ENCODE measurements at places on chromosomes 5 and 9.

DNA sequence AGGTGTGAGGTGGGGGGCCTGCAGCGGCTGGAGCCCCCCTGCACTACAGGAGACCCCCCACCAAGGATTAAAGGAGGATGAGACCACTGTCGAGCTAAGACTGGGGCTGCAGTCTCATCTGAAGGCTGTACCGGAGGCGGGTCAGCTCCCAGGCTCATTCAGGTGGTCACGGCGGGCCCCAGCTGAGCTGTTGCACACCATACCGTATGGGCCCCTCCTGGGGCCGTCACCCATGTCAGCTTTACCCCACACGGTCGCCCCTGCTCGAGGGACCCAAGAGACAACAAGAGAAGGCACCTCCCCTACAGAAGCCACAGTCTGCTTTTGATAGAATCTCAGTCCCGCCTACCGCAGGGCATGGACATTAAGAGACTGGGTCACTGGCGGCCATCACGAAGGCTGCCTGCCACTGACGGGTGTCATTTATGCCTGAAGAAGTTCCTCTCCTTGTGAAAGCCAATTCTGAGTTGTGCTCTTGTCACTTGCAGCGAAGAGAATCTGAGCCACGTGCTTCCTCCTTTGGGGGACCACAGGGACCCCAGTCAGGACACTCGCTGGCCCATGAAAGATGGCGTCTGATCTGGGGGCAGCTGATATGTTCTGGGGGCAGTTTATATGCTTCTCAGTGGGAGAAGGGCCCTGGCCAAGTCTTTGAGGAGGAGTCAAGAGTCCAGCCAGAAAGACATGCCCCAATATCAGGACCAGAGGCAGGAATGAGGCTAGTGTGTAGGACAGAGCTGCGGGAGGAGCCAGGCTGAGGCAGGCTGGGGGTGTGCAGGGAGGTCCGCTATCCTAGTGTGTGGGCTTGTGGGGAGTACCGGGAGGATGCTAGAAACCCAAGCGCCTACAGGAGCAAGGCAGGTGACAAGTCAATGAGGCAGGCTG is 102.4 kb downstream of the ZNF354C start:
- no peak for DNase-seq

GRCh38 chr5:174221436-174221835 is 175.9 kb downstream of the NSG2 start:
- no peak for DNase-seq

DNA sequence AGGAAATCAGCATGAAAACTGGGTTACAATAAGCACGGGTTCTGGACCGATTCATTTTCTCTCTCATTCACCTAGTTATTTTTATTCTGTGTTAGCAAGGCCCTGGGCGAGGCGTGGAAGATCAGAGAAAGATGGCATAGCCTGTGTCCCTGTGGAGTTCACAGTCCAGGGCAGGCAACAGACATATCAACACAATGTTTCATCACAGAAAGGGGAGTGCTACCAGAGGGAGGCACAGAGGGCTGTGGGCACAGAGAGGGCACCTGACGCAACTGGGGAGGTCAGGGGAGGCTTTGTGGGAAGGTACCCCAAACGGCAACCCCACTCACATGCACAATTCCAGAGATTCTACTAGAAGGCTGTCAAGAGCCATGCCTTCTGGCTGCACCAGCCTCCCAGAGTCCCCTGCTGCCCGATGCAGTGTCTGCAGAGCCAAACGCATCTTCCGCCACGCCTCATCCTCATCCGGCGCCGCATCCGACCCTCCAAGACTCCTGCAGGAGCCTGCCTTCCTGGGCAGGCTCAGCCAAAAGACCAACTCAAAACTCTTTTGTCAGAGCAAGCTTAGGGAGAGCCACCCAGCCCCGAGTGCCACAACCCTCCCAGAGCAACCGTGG is 1.4 kb downstream of the FAM193B start:
- DNase-seq, result no peak

DNA sequence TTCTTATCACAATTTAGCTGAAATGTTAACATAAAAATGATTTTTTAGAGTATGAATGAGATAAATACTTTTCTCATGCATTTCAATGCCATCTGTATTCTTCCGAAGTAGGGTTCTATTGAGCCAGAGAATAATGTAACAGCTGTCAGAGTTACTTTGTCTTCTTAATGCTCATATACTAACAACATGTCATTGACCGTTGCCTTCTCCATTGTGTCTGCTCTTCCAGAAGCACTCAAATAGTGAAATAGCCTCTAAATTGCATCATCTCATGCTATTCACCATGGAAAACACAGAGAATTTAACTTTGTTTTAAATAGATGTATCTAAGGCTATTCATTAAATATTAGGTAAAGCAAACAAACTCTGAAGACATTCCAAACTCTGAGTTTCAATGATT is 1875.9 kb upstream of the CDH9 start:
- no peak for DNase-seq

- no peak for DNase-seq
Observed at GRCh38 chr5:163917747-163918146, 412.3 kb downstream of the MAT2B start.

DNA sequence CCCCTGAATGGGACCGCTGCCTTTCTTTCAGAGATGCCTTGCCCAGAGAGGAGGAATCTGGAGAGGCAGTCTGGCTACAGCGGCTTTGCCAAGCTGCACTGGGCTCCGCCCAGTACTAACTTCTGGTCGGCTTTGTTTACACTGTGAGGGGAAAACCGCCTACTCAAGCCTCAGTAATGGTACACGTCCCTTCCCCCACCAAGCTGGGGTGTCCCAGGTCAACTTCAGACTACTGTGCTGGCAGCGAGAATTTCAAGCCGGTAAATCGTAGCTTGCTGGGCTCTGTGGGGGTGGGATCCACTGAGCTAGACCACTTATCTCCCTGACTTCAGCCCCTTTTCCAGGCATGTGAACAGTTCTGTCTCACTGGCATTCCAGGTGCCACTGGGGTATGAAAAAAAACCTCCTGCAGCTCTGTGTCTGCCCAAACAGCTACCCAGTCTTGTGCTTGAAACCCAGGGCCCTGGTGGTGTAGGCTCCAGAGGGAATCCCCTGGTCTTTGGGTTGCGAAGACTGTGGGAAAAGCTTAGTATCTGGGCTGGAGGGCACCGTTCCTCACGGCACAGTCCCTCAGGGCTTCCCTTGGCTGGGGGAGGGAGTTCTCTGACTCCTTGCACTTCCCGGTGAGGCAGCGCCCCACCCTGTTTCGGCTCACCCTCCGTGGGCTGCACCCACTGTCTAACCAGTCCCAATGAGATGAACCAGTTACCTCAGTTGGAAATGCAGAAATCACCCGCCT is 171.2 kb downstream of the CWC27 start:
- DNase-seq, result no peak

- DNase-seq, result no peak
Observed at GRCh38 chr5:75395277-75395676, 58.3 kb downstream of the HMGCR start.

- no peak for DNase-seq
Observed at GRCh38 chr9:105141146-105141975, 103.1 kb upstream of the SLC44A1 start.

DNA sequence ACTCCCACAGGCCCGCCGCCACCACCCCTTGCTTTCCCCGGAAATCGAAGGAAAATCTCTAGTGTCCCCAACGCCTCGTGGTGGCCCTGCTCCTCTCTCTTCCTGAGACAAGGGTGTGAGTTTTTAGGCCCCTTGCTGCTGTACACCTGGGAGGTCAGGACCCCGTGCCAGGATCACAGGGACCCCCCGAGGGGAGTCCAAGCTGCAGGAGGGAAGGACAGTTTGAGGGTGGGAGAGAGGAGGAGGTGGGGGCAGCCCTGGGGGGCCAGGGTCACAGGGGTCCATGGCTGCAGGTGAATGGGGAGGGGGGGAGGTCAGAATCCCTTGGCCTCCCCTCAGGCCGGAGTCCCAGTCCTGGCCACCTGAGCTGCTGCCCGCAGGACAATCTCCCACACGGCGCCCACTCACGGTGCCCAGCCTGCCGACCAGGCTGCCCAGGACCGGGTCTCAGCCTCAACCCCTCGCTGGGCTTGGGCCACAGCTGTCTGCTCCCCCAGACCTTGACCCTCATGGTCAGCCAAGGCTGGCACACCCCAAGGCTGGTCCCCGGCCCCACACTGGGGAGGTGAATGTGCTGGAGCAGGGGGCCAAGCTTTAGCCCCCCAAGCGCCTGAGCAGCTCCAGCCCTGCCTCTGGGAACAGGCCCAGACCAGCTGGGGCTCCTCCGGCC is 19.9 kb downstream of the TPPP start:
- no peak for DNase-seq

GRCh38 chr5:125257997-125258396 is 511.6 kb upstream of the ZNF608 start:
- DNase-seq, result no peak

GRCh38 chr5:60060389-60060788 is 166.9 kb upstream of the PDE4D start:
- no peak for DNase-seq

- peak; percentile 54 for DNase-seq
Observed at GRCh38 chr9:128917151-128917849, 3.5 kb upstream of the PHYHD1 start.

GRCh38 chr5:18744441-18744840 is 1110.2 kb downstream of the TAF11L14 start:
- DNase-seq, result no peak

DNA sequence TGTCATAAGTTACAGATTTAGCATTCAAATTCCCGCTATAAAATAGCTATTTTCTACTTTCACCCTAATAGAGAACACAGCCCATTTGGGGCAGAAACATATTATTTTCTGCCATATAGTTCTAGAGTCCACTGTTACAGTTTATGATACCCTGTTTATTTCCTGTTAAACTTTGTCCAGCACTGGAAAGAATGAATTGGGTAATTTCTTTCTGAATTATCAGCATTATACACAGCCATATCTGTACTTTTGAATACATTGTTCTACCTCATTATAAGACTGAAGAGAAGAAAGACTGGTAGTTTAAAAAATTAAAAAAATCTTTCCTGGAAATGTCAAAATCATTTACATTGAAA is 332.1 kb downstream of the DIRAS2 start:
- no peak for DNase-seq

DNA sequence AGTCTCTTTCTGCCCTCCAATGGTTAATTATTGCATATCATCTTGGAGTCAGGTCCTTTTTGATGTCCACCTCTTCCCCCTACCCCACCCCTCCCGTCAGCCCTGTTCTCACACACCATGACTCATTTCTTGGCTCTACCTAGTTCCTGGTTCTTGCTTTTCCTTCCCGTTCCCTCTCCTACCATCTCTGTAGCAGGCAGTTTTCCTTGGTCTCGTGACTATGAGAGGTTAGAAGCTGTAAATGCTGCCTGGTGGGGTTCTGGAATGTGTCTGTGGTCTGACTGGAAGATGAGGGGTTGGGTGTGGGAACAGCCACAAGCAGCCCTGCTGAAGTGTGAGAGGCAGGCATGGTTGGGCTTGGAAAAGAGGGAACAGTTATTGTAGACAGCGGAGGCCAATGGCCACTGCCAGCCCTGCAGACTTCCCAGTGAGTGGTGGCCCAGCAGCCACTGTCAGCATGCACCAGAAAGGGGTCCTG is 18.2 kb downstream of the SLC22A5 start:
- no peak for DNase-seq

GRCh38 chr5:98977723-98978122 is 48.9 kb upstream of the CHD1 start:
- DNase-seq, result no peak

Measured in substantia nigra (tissue), 51 donors.